ENCODE measurements at places on chromosomes 5 and 9. TPM values are rescaled to one million over a fixed set of nuclear protein-coding genes. Genes with fewer than 3 reads are reported as not detected.

DNA sequence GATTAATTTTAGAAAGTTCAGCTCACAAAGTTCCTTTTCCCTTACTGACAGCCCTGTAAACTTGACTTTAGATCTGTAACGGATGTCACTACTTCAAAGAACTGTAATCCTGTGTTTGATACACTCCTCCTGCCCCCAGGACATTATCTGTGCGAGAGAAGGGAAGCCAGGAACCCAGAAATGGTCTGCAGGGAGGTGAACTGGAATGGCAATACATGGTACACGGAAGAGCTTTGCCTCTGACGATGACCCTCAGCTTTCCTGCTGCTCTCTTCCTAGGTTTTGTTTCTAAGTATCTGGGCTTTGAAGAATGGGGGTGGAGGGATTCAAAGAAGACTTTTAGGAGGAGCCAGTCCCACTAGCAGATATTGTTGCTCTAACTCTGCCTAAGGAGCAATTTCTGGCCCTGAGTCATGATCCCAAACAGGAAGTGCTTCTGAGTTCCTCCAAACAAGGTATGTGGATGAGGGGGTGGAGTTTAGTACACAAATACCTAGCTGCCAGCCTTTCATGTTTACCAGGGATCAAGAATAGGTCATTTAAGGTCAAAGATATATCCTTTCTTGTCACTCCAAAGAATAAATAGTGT, 43.4 kb upstream of the TMC1 start:
- peak; percentile 26 for DNase-seq
- H3K27ac ChIP-seq = peak overlapping the region; percentile 20
- H3K27me3 ChIP-seq = no peaks in the 10 kb centered on the region

- no peaks in the 10 kb centered on the region for H3K4me1 ChIP-seq
- no peak overlapping the region for H3K4me3 ChIP-seq
- no peak for DNase-seq
- H3K36me3 ChIP-seq = peaks cover 17% of the 10 kb centered on the region
- no peak overlapping the region for H3K27ac ChIP-seq
Observed at GRCh38 chr9:114016629-114017423, 61.3 kb downstream of the AMBP start.

- no peaks in the 10 kb centered on the region for H3K36me3 ChIP-seq
- no peaks in the 10 kb centered on the region for H3K27me3 ChIP-seq
- no peaks in the 10 kb centered on the region for H3K4me1 ChIP-seq
- no peak overlapping the region for H3K4me3 ChIP-seq
- no peak for DNase-seq
Observed at GRCh38 chr5:149804478-149805450, 74.7 kb downstream of the PPARGC1B start.

DNA sequence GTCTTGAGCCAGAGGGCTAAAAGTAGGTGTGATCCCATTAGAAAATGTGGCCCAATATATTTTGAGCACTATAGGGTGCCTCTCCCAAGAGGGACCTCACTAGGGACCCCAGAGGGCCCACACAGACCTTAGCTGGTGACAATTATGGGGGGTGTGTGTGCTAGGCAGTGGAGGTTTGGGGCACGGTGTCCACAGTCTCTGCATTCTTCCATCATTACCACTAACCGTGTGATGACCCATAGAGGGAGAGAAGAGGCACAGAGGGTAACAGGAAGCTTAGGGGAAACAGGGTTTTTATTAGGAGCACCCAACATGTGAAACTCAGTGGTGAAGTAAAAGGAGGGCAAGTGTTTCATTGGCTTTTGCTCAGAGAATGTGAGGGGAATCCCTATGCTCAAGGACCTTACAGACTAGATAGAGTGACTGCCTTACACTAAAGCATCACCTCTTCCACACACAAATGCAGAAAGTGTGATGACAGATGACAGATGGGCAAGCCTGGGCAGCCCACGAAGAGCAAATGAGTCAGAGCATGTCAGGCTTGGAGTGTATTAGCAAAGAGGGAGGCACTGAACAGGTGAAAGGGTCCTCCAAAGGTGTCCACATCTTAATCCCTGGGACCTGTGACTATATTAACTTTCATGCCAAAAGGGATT, 2.5 kb upstream of the ACTL7A start:
- H3K27me3 ChIP-seq = no peaks in the 10 kb centered on the region
- no peak overlapping the region for H3K27ac ChIP-seq
- H3K36me3 ChIP-seq = no peaks in the 10 kb centered on the region
- DNase-seq = no peak
- no peaks in the 10 kb centered on the region for H3K4me1 ChIP-seq

DNA sequence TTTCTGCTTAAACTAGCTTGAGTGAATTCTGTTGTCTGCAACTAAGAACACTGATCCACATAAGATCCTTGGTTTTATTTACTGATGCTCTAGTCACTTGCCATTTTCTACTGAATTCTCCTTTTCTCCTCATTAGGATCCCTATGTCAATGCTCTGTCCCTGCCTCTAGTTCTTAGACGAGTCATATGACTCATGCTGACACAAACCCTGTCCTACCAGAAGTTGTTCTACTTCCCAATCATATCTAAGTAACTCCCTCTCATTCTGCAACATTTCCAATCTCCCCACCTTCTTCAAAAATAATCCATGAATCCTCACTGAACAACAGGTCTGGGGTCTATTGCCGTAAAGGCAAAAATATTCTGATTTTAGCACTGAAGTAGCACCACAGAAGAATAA, 47.1 kb upstream of the DMRT1 start:
- H3K27ac ChIP-seq = no peak overlapping the region
- H3K27me3 ChIP-seq = no peaks in the 10 kb centered on the region
- H3K36me3 ChIP-seq = no peaks in the 10 kb centered on the region
- no peaks in the 10 kb centered on the region for H3K4me1 ChIP-seq

DNA sequence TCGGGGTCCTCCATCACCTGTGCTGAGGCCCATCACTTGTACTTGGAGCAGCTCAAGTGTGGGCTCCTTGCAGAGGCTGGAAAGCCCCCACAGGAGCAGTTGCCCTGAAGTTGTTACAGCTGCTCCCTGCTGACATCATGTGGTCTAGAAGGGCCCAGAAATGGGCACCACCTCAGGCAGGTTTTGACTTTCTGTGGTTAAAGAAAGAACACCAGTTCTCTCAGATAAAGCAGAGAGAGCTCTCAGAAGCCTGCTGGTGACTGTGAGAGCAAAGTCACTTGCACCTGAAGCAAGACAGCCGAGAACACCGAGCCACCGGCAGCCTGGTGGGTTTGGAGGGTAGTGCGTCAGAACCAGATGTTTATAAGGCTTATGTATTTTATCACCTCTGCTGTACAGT, 70.4 kb downstream of the MVB12B start:
- H3K27ac ChIP-seq = no peak overlapping the region
- peaks cover 5% of the 10 kb centered on the region for H3K4me1 ChIP-seq
- no peaks in the 10 kb centered on the region for H3K36me3 ChIP-seq

GRCh38 chr5:143850050-143850683, 38.2 kb downstream of the HMHB1 start:
- H3K36me3 ChIP-seq = no peaks in the 10 kb centered on the region
- no peaks in the 10 kb centered on the region for H3K4me1 ChIP-seq
- DNase-seq = no peak
- no peak overlapping the region for H3K4me3 ChIP-seq

OMD gene
- total RNA-seq = 13.9 TPM

DNA sequence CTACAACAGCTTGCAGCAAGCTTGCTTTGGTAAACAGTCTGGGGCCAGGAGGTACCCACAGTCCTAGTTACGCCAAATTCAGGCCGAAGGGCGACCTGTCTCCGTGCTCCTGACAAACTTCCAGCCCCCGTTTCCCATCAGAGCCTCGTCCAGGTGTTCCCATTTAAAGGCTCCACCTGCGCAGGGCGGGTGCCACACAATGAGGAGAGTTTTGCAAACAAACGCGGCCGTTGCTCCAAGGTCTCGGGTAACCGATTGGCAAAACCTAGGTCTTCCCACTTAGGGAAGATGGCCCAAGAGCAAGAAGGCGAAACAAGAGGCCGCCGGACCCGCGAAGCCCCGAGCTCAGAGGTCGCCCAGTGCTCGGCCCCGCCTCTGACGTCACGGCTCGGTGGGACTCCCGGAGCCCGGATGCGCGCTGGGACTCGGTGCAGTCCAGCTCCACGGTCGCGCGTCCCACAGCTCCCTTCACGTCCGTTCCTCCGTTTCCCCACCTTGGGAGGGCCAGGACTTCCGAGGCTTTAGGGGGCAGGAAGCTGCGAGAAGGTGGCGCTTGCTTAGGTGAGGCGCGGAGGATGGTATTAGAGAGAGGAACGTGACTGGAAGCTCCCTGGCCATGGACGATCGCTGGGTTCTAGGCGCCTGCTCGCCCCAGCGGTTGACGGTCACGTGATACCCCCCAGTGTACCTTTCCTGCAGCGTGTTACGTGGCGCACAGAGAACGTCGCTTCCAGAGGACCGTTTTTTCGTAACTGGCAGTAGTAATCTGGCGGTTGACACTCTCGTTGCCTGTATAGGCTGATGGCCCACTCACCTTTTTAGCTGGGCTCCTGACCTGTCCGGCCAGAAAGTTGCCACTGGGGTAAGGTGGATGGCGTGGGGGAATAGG, 41.8 kb upstream of the KDM4C start:
- no peak overlapping the region for H3K27ac ChIP-seq
- H3K36me3 ChIP-seq = no peaks in the 10 kb centered on the region
- H3K4me1 ChIP-seq = peaks cover 4% of the 10 kb centered on the region
- peak; percentile 67 for DNase-seq

GRCh38 chr5:176886336-176887251, 12.6 kb downstream of the HK3 start:
- no peak overlapping the region for H3K4me3 ChIP-seq
- no peak overlapping the region for H3K27ac ChIP-seq
- no peaks in the 10 kb centered on the region for H3K36me3 ChIP-seq
- H3K4me1 ChIP-seq = no peaks in the 10 kb centered on the region

DNA sequence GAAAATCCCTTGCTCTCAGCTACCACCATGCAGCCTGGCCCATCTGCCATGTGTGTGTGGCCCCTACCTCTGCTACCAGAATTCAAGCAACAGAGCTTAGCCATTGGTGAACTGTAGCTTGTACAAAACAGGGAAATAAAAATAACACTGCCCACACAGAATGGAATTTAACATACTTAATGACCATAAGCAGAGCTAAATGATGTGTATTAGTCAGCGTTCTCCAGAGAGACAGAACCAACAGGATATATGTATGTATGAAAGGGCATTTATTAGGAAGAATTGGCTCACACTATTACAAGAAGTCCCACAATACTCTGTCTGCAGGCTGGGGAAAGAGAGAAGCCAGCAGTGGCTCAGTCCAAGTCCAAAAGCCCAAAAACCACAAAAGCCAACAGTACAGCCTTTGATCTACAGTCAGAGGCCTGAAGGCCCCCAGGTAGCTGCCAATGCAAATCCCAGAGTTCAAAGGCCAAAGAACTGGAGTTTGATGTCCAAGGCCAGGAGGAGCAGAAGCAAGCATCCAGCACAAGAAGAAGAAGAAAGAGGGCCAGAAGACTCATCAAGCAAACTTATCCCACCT, 318.8 kb downstream of the DNAH5 start:
- H3K4me1 ChIP-seq = no peaks in the 10 kb centered on the region
- H3K4me3 ChIP-seq = no peak overlapping the region

GPRIN1 gene
- total RNA-seq = 0.27 TPM

GRCh38 chr5:98428806-98429205, 344.7 kb upstream of the RGMB start:
- H3K27me3 ChIP-seq = no peaks in the 10 kb centered on the region
- DNase-seq = peak; percentile 5
- H3K4me1 ChIP-seq = no peaks in the 10 kb centered on the region
- H3K36me3 ChIP-seq = no peaks in the 10 kb centered on the region
